NCI-H1105 (cell line): ENCODE measurements at places on chromosomes 11 and 22.

- peak; percentile 12 for DNase-seq
Observed at GRCh38 chr22:37260901-37261336, 16.9 kb upstream of the RAC2 start.

DNA sequence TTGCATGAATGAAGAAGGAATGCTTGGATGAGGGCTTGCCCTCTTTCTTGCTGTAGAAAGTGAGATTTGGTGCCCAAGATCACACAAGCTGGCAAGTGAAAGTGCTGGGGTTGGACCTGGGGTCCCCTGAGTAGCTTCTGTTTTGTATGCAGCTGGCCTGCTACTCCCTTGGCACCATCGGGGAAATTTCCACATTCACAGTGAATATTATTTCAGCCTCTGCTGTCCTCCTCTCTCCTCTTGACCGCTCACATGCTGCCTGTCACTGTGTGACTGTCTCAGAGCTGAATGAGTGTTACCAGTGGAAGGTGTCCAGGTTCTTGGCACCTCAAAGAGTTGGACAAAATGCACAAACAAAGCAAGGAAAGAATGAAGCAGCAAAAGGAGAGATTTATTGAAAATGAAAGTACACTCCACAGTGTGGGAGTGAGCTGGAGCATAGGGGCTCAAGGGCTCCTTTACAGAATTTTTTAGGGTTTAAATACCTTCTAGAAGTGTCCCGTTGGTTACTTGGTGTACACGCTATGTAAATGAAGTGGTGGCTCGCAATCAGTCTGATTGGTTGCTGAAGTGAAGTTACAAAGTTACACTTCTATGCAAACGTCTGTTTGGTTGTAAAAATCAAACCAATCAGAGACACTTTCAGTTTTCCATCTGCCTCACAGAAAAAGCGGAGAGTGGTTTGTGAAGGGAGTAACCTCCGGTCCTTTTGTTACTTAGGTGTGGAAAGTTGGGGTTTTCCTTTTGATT is 87.4 kb downstream of the DEPDC5 start:
- DNase-seq = no peak

DNA sequence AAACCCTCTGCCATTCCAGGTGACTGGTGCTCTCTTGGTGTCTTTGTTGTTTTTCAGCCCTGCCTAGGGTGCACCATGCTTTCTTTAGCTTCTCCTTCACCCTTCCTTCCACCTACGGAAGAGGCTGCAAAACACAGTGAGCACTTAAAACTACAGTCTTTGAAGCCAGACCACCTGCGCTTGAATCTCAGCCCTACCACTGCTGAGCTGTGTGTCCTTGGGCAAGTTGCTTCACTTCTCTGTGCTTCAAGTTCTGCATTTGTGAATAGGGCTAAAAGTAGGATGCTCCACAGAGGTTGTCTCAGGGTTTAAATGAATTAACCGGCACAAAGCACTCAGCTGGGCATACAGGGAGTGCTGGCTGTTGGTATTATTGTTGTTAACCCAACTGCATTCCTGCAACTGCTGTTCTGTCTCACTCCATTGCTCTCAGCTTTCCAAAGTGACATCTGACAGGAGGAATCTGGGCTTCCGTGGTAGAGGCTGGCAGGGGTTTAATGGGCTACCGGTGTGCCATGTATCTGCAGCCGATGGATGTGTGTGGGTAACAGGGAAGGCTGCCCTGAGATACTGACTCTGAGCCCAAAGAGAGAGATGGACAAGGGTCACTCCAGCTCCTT is 139.3 kb downstream of the FBXO7 start:
- DNase-seq = no peak

DNA sequence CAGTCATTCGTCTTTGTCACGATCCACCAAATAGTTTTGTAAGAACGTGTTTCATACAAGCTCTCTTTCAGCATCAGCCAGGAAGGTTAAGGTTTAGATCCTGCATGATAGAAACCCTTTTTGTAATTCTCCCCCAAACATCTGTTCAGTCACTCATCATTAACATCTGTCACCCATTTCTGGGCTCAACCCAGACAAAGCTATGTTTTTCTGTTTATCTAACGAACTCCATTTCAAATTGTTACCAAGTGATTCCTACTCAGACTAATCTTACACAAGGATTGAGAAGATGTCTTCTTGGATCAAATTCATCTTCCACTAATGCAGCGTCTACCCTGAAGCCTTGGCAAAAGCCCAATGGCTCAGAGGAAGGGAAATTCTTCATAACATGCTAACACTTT is 58.8 kb downstream of the FZD4 start:
- DNase-seq = no peak

- no peak for DNase-seq
Observed at GRCh38 chr22:27401321-27401720, 400.2 kb downstream of the MN1 start.

DNA sequence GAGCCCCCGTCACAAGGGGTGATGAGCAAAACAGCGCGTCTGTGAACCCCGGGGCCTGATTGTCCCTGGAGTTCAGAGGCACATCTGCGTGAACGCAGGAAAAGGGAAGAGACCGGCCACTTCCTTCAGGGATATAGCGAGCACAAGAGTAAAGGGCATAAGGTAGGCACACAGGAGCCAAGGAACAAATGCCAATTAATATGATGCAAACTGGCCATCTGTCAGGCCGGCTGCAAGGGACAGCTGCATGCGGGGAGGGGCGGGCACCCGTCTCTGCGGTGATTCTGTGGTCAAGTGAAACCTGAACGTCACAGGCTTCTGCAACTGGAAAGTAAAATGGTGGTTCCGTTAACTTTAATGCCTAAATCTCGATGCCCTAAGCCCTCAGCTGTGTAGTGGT is 64.7 kb downstream of the TRIM29 start:
- DNase-seq = no peak

DNA sequence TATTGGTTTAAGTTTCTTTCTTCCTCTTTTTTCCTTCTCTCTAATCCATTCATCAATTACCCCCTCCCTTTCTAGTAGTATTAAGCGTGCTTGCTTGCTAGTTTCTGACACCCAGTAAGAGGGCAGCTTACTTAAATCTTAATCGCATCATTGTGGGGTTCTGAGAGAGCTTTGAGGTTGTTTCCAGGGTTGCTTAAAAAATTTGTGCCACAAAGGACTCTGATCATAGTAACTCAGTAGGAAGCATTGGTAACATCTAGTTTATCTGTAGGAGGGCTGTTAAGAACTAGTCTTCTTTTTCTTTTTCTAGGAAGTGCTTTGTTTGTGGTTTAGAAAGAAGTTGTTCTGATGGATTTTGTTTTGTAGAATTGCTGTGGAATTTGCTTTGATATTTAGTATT is 45.3 kb downstream of the TMEM135 start:
- no peak for DNase-seq

DNA sequence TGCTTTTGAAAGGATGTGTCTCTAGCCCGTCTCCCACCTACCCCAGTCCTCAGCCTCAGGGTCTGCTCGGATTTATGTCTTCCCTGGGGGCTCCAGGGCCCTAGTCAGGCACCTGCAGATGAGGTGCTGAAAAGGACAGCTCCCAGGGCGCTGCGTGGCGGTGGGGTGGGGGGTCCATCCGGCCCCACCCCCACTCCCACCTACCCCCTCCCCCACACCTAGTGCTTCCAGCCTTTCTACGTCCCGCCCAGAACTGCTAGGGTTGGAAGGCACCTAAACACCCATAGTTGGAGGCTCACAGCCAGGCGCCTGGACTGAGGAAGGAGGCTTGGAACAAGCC is 1.4 kb upstream of the ROBO3 start:
- DNase-seq = no peak

GRCh38 chr22:47564158-47564450 is 801.7 kb downstream of the TBC1D22A start:
- no peak for DNase-seq

- no peak for DNase-seq
Observed at GRCh38 chr11:17405232-17406005, 17.0 kb upstream of the KCNJ11 start.

GRCh38 chr22:39435616-39436015 is 21.2 kb upstream of the MGAT3 start:
- DNase-seq = no peak

DNA sequence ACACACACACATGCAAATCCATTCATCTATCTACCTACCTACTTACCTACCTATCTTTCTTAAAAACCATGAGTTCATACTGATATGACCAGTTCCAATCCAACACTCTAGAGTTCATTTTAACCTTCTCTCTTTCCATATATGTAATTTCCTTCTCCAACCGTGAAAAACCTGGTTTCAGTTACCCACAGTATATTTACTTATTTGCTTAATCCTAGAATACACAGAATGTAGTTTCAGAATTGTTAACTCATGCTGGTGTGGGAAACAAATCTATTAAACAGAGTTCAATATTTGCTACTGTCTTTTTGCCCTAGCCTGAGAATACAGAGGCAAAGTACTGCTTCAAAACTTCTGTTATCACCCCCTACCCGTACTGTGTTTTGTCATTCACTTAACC is 101.3 kb downstream of the RRM1 start:
- no peak for DNase-seq

GRCh38 chr22:50734986-50735738 is 2.8 kb upstream of the ACR start:
- DNase-seq = no peak

GRCh38 chr22:19176175-19176643 is 2.3 kb downstream of the SLC25A1 start:
- no peak for DNase-seq

- no peak for DNase-seq
Observed at GRCh38 chr11:72824811-72825505, 10.7 kb downstream of the ATG16L2 start.

DNA sequence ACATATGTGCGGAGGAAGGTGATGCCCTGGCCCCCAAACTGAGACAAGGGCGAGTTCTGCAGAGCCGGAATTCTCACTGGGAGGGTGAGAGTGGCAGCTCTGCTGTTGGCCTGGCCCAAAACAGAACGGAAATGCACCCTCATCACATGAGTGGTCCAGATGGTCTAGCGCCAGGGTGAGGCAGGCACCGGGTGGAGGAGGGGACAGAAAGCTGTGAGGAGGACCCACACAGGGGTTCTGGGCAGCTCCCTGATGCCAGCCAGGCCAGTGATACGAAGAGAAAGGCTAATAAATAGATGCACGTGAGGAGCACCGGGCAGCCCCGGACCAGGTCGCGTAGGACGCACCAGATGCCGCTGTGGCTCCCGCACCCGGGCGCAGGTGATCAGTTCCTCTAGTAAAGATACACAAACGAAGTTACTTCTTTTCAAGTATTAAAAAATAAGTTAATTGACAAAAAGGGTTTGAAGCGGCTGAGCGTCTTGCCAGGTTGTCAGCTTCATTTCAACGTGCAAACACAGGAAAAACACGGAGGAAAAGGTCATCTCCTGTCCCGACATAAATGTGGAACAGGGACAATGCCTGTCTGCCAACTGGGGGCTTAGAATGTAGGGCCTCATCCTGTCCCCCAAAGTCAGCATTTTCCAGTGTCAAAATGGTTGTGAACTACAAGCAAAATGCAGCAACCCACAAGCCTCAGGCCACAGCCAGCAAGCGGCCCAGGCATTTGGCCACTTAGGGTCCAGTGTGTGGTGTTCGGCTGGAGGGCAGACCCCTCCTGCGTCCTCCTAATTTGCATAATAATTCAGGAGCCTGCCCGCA is 15.3 kb upstream of the BID start:
- DNase-seq = no peak

DNA sequence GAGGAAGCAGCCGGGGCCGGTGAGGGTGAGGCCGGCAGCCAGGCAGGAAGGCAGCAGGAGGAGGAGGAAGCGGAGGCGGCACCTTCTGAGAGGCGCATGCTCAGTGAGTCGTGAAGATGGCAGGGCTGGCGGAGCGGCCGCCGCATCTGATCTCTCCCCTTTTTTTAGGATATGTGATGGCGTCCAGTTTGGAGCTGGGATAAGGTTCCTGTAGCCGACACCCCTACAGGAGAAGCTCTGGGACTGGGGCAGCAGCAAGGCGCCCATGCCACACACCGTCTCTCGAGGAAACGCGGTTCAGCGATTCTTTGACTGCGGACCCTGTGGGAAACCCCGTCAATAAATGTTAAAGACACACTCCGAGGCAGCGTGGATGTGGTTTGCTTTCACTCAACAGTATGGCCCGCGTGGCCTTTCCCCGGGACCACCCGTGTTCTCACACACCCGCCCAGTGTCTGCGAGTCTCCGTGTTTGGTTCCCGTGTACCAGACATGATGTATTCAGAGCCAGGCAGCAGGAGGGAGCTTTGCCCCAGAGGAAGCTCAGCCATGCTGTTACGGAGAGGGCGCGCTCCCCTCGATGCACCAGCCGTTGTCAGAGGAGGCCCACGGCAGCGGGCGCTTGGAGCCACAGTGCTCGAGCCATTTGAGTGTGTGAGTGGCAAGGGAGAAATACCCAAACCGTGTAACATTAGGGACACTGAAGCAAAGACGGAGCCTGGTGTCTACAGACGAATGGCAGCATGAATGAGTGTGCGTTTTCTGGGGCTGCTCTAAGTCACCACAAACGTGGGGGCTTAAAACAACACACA is 27.7 kb upstream of the PARVB start:
- DNase-seq = no peak

GRCh38 chr22:50227579-50228215 is 17.1 kb downstream of the TUBGCP6 start:
- no peak for DNase-seq

DNA sequence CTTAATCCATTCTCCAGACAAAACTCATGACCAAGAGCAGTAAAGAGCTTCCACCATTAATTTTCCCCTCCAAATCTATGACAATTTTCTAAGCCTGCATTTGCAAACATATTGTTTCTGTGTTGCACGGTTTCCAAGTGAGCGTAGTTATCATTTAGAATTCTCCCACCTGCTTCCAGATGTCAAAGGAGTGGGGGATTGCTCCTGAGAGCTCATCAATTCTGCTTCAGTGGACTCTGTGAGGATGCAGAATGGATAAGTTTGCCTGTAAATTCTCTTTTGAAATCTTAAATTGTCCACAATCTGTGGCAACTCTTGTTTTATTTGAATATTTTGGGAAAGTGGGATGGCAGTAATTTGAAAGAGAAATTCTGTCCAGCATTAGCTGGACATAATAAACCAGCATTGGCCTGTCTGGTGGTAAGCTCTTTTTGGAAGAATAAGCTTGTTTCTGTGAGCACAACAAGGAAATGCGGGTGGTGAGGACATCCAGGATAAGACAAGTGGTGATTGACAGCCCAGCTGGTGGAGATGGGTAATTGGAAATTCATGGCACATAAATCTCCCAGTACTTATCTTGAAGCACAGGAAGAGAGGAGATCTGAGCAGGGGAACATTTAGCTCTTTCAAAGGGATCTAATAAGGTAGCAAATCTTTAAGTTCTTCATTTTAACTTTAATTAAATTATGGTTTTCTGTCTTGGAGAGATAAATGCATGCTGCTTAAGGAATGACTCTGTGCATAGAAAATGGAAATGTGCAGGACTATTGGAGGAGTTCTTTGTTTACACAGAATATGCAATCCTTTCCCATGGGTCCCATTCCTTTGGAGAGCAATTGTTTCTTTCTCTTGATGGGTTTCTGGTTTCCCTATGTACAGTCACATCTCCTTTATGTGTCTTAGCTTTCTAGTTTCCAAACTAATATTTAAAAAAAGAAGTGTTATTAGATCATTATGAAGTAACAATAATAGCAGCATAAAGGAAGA is 73.2 kb downstream of the FAT3 start:
- DNase-seq = no peak

- no peak for DNase-seq
Observed at GRCh38 chr11:83147895-83148294, 9.0 kb upstream of the PCF11 start.

- no peak for DNase-seq
Observed at GRCh38 chr11:34266090-34266912, 91.5 kb downstream of the ABTB2 start.
